Endodermal cell (in vitro differentiated cells): ENCODE measurements at places on chromosomes 12 and 14.
A peak's percentile ranks its signal among the peaks of the same experiment; 100 is the strongest.

GRCh38 chr12:8780389-8780788, 42.0 kb upstream of the A2ML1 start:
- DNase-seq, result peak; percentile 70

GRCh38 chr14:31880935-31881334, 196.2 kb upstream of the ARHGAP5 start:
- DNase-seq, result no peak

DNA sequence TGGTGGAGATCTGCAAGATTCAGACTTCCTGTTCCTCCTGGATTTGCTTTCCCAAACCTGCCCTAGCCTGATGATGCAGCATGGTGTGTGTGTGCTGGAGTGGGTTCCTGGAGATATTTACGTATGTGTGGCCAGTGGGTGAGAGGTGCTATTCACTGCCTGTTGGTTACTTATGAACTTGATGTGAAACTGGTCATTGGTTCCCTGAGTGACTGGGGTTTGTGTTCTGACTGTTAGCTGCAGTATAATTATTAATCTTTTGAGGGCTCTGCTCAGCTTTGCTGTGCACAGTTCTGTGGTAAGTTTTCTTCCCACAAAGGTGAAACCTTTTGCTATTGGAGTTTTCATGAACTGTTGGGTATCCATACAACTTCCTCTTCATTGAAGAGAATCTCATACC, 541.8 kb upstream of the FBXO33 start:
- no peak for DNase-seq

DNA sequence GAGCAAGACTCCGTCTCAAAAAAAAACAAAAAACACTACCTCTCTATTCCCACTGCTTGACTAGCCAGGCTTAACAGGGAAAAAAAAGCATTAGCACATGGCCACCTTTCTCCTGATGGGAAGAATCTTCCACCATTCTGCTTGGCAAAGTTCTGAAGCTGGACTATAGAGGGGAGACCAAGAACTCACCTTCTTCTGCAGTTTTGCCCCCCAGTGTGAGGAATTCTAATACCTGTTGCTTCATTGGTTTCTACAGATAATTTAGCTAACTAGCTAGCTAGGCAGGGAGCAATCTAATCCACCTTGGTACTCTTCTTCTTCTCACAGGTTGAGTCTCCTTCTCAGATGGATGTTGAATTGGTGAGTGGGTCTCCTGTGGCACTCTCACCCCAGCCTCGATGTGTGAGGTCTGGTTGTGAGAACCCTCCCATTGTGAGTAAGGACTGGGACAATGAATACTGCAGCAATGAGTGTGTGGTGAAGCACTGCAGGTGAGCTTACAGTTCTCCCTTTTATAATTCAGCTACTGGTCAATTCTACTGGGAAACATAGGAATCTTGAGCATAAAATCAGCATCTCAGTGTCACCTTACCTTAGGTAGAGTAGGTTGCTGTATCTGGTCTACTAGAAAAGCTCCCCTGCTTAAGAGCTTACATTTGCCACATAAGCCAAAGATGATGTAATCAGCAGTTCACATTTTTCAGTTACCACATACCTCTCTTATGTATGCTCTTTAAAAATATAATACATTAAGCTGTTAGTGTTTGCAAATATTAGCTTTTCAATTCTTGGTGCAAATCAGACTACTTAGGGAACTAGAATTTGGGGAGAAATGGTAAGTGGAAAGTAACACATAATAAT, 16.0 kb downstream of the METTL3 start:
- DNase-seq, result no peak

DNA sequence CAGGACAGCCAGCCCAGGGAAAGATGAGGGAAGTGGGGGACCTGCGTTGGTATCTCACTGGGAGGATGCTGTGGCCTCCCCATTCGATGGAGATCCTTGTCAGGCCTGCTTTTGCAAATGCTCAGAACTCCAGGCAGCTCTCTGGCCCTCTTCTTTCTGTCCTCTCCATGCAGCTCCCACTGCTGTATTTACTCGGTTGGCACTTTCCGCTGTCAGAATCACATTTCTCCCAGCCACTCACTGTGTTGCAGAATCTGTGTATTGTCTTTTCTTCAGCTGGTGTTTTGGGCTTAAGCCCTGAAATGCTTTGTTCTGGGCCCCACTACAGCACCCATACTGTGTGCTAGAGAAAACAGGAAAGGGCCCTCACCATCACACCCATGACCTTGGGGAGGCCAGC, 401.1 kb downstream of the RGS6 start:
- no peak for DNase-seq

- no peak for DNase-seq
Measured at GRCh38 chr14:97368900-97369564, 571.9 kb downstream of the VRK1 start.

- DNase-seq, result peak; percentile 74
Measured at GRCh38 chr12:63319386-63319785, 168.4 kb upstream of the AVPR1A start.

DNA sequence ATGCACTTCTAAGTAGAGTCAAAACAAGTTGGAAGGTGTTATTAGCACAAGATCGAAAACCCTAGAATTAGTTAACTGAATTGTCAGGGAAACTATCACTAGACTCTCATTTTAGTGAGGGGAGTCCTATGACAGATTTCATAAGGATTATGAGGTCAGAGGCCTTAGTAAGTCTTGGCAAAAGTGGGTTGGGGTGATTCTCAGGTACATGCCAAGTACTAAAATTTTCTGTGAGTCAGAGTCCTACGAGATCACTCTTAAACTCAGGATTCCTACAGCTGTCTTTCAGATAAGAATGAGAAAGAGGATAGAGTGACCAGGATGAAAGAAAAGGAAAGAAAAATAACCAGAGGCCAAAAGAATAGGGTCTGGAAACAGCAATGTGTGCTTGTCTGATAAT, 50.8 kb upstream of the BBS10 start:
- no peak for DNase-seq

GRCh38 chr12:53327435-53328042, 6.1 kb upstream of the AAAS start:
- DNase-seq, result no peak

- no peak for DNase-seq
Measured at GRCh38 chr12:68483592-68484383, 126.9 kb upstream of the RAP1B start.
